ENCODE measurements at places on chromosomes 13 and 19.

DNA sequence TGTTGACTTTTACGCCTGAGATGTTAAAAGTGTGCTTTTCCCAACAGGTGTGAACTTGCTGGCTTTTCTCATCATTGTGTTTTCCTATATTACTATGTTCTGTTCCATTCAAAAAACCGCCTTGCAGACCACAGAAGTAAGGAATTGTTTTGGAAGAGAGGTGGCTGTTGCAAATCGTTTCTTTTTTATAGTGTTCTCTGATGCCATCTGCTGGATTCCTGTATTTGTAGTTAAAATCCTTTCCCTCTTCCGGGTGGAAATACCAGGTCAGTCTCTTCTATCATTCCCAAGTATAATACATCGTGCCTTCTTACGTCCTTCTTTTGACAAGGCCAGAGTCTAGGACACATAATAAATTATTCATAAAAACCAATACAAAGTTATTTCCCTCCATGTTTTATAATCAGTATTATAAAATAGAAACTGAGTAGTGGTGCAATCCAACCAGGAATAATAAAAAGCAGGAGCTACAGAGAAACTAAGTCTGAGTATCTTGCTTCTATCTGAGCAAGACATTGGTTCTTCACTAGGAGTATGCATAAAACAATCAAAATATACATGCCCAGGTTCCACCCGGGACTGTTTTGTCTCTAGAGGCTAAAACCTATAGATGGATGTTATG lies 57.9 kb downstream of the RXFP2 start:
- H3K27ac ChIP-seq, result no peak overlapping the region
- H3K4me1 ChIP-seq, result no peaks in the 10 kb centered on the region
- no peaks in the 10 kb centered on the region for H3K36me3 ChIP-seq
- no peaks in the 10 kb centered on the region for H3K27me3 ChIP-seq
- no peak overlapping the region for H3K4me3 ChIP-seq
- no peak for DNase-seq

DNA sequence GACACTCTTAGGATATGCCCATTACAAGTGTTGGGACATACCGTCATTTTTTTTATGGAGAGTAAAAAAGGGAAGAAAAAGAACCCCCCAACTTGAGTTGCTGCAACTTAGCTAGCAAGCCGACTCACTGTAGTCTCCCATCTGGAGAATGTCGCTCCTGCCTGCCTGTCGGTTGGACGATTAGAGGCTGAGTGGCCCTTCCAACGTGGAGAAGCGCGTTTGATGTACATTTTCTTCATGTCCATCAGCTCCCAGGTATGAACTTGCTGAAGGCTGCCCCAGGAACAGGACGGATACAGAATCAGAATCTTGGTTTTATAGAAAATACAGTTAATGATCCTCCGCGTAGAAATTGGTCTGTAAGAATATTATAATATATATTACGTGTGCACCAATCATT lies 189.0 kb upstream of the SOX1 start:
- no peaks in the 10 kb centered on the region for H3K4me1 ChIP-seq
- no peak overlapping the region for H3K4me3 ChIP-seq
- DNase-seq, result no peak
- no peaks in the 10 kb centered on the region for H3K27me3 ChIP-seq

- no peak overlapping the region for H3K4me3 ChIP-seq
- no peaks in the 10 kb centered on the region for H3K27me3 ChIP-seq
- H3K4me1 ChIP-seq, result no peaks in the 10 kb centered on the region
- DNase-seq, result no peak
- no peak overlapping the region for H3K27ac ChIP-seq
These were observed 6.8 kb downstream of the ZNF134 start for GRCh38 chr19:57620673-57621348.

- no peak for DNase-seq
- no peak overlapping the region for H3K4me3 ChIP-seq
- no peaks in the 10 kb centered on the region for H3K27me3 ChIP-seq
- H3K4me1 ChIP-seq, result peaks cover 17% of the 10 kb centered on the region
- H3K27ac ChIP-seq, result no peak overlapping the region
These were observed 46.0 kb upstream of the RANBP3 start for GRCh38 chr19:6023936-6024335.

GRCh38 chr19:58582985-58583384 lies 9.8 kb upstream of the MZF1 start:
- H3K27ac ChIP-seq, result no peak overlapping the region
- H3K27me3 ChIP-seq, result no peaks in the 10 kb centered on the region
- no peak for DNase-seq
- H3K36me3 ChIP-seq, result peaks cover 16% of the 10 kb centered on the region

DNA sequence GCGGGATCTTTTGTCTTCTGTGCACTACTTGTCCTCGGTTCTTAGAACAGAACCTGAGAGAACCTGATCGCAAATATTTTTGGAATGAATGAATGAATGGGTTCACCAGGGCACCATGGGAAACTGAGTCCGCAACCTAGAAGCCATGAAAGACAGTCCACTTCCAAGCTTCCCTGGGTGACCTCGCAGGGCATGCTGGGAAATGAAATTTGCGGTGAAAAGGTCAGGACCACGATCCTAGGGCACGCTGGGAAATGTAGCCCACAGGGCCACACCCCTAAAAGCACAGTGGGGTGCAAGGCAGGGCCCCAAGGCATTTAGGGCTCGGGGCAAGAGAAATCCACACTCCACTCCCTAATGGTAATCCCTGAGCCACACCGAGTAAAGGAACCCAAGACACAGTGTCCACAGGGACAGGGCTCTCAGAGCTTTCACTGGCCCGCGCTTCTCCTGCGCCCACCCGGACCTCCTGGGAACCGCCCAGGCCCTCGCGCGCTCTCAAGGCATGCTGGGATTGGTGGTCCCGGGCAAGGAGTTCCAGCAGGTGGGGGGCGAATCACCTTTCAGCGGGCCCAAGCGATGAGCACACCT lies 1.1 kb upstream of the PPP1R12C start:
- H3K4me3 ChIP-seq, result peak overlapping the region; percentile 99
- H3K36me3 ChIP-seq, result no peaks in the 10 kb centered on the region
- DNase-seq, result peak; percentile 41
- no peaks in the 10 kb centered on the region for H3K27me3 ChIP-seq
- H3K27ac ChIP-seq, result peak overlapping the region; percentile 92

- peak; percentile 87 for DNase-seq
- H3K4me3 ChIP-seq, result peak overlapping the region; percentile 36
- no peaks in the 10 kb centered on the region for H3K36me3 ChIP-seq
- H3K4me1 ChIP-seq, result peaks cover 17% of the 10 kb centered on the region
These were observed 12.2 kb downstream of the TMEM160 start for GRCh38 chr19:47036097-47036651.

DNA sequence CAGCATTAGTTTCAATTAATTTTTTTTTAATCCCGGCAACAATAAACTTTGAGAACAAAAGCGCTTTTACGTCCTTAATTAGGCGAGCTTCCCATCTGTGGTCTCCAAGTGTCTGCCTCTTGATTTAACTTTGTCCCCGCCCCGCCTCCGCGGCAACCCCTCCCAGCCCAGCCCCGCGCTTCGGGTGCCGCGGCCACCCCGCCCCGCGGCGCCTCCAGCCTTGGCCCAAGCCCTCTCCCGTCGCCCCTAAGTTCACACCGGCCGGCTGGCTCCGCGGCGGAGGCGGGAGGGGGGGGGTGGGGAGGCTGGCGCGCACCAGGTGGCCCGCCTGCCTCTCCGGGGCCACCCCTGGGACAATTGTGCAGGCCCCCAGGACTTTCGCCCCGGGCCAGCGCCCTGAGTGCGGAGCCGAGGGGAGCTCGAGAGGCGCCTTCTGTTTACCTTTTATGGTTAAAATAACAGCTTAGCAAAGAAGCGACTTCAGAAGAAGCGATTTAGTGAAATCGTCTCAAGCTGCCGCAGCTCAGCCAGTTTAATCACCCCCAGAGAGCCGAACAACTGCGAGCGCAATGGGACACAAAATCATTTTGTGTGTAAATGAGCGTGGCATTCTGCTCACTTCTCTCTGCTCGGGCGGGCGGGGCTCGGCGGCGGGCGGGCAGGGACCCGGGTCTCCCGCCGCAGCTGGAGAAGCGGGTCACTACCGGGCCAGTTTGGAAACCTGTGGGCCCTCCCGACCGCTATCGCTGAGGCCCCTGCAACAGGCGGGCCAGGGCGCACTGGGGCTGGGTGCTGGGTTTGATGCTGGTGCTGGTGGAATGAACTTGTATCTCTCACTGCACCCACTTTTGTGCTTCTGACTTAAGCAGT lies 1.4 kb downstream of the KCTD15 start:
- peaks cover 4% of the 10 kb centered on the region for H3K36me3 ChIP-seq
- no peaks in the 10 kb centered on the region for H3K27me3 ChIP-seq
- peaks cover 26% of the 10 kb centered on the region for H3K4me1 ChIP-seq
- DNase-seq, result no peak
- peak overlapping the region; percentile 92 for H3K4me3 ChIP-seq

DNA sequence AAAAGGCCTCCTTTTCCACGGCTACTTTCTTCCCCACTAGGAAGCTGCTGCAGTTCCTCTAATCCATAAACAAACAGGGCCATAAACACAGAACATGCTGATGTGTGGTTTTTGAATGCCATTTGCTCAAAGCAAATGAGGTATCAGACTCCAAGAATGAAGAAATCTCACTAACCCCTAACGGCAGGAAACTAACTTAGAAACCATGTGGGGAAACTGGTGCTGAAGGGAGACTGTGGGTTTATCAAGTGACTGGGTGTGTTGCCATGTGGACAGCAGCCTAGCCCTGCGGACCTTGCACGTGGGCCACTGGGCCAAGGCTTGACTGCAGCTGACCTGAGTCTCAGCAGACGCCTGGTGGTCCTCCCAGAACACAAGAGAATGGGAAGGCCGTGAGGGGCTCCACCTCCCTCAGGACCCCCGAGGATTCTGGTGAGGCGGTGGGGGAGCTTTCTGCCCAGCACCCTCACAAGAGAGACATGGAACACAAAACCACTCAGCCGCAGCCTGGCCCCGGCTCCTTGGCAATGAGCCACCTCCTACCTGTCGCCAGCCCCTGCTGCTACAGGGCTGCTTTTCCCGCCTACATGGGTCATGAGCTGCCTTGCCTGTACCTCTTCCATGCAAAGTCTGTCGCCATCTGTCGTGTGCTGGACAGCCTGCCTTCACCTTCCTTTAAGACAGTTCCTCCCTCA lies 10.6 kb downstream of the SLC15A1 start:
- peak; percentile 47 for DNase-seq
- H3K4me3 ChIP-seq, result no peak overlapping the region
- no peaks in the 10 kb centered on the region for H3K4me1 ChIP-seq
- no peaks in the 10 kb centered on the region for H3K36me3 ChIP-seq
- no peak overlapping the region for H3K27ac ChIP-seq

GRCh38 chr19:41327576-41328156 lies 17.7 kb downstream of the CCDC97 start:
- peak overlapping the region; percentile 86 for H3K27ac ChIP-seq
- H3K4me3 ChIP-seq, result no peak overlapping the region
- H3K27me3 ChIP-seq, result no peaks in the 10 kb centered on the region
- peak; percentile 94 for DNase-seq

GRCh38 chr19:45589768-45590167 lies 5.2 kb upstream of the OPA3 start:
- no peak overlapping the region for H3K4me3 ChIP-seq
- no peak overlapping the region for H3K27ac ChIP-seq
- peaks cover 2% of the 10 kb centered on the region for H3K27me3 ChIP-seq
- peaks cover 37% of the 10 kb centered on the region for H3K4me1 ChIP-seq

- DNase-seq, result no peak
- H3K27me3 ChIP-seq, result no peaks in the 10 kb centered on the region
- H3K36me3 ChIP-seq, result no peaks in the 10 kb centered on the region
- H3K27ac ChIP-seq, result peak overlapping the region; percentile 41
- no peak overlapping the region for H3K4me3 ChIP-seq
These were observed 43.6 kb downstream of the ARHGAP35 start for GRCh38 chr19:46904114-46905060.

DNA sequence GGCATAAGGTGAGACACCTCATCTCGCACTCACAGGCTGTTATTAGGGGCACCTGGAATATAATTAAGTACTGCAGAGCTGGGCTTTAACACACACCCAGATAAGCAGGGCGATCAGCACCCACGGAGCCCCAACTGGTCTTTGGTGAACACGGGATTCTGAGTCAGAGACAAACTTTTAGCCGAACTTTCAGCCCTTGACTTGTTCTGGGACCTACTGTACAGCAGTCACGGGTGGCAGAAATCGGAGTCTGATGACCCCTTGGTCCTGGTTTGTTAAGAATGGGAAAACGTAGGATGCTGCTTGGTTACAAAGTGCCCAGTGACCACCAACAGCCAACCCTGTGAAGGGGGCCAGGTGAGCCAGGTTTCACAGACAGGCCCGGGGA lies 9.0 kb downstream of the SH3GL1 start:
- H3K4me1 ChIP-seq, result peaks cover 62% of the 10 kb centered on the region
- peak overlapping the region; percentile 86 for H3K27ac ChIP-seq
- DNase-seq, result no peak
- H3K36me3 ChIP-seq, result peaks cover 20% of the 10 kb centered on the region
- H3K27me3 ChIP-seq, result no peaks in the 10 kb centered on the region

DNA sequence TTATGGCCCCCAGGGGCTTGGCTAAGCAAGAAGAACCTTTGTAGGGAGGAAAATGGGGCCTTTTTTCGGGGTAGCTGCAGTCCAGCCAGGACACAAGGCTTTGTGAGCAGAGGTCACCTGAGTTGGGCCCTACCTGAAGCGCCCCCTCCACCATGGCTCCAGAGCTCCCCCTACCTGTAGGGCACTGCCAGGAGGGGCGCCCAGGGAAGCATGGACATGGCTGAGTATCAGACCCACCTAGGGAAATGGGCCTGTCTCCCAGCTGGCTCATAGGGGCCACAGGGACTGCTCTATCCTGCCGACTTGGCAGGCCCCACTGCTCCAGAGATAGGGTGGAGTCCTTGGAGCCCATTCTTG lies 9.0 kb upstream of the CEBPA start:
- H3K4me3 ChIP-seq, result no peak overlapping the region
- peak; percentile 70 for DNase-seq
- no peaks in the 10 kb centered on the region for H3K36me3 ChIP-seq
- peak overlapping the region; percentile 51 for H3K27ac ChIP-seq
- no peaks in the 10 kb centered on the region for H3K27me3 ChIP-seq

DNA sequence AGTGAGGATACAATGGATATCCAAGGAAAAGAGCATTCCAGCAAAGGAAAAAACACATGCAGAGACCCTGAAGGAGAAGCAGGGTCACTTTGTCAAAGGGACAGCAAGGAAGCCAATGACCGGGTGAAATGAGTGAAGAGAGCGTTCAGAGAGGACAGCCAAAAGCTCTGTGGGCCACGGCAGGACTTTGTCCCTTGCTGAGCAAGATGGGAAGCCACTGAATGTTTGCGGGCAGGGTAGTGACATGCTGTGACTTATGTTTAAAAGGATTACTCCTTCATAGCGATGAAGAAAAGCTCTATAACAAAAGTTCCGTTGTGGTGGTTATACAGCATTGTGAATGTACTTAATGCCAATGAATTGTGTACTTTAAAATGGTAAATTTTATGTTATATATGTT lies 16.5 kb downstream of the ZAR1L start:
- H3K4me3 ChIP-seq, result no peak overlapping the region
- peaks cover 26% of the 10 kb centered on the region for H3K36me3 ChIP-seq
- no peak for DNase-seq
- no peaks in the 10 kb centered on the region for H3K4me1 ChIP-seq
